ENCODE measurements at places on chromosomes 16 and 17. TPM values are rescaled to one million over a fixed set of nuclear protein-coding genes. Genes with fewer than 3 reads are reported as not detected.
A peak's percentile ranks its signal among the peaks of the same experiment; 100 is the strongest.

DNA sequence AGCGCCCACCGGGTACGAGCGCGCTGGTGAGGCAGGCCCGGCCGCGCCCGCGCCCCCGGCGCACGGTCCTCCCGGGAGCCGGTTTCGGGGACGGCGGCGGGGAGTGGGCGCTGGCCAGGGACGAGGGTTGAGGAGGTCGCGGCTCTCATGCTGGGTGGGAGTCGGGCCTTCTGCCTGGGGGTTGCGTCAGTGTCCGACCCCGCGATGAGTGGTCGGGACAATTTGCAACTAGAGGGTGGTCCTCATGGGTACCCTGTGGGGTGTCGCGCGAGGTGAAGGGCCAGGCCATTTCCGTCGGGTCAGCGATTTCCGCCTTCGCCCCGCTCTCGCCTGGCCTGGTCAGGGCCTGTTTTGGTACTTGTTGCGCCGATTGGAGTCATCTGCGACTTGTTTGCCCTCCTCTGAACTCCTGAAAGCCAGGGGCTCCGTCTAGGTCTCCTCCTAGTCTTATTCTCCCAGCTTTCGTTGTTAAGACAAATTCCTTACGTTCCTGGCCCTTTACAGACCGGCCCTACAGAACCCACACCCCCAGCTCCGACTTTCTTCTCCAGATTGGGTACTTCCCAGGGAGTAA is 14.9 kb downstream of the NAA60 start:
- DNase-seq = no peak

DNA sequence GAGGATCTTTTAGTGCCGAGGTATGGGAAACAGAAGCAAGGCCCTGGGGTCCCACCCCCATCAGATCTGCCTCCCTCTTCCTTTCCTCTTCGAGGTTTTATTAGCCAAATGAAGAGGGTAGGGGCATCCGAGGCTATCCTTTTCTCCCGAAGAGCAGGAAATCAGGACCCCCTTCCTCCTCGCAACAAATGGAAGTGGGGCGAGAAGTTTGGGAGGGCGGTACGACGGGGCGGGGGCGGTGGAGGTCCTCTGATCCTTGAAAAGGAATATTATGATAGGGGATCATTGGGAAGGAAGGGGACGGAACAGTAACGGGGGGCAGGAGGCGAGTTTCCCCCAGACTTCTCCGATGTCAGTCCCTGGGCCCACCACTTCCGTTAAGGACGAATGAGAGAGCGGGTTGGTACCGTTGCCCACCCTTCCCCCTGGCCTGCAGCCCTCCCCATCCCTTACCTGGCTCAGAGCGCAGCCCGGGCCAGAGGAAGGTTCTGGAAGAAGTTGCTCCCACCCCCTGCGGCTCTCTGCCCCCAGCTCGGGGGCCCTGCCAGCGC is 309 bp downstream of the FOXJ1 start:
- DNase-seq = no peak

DNA sequence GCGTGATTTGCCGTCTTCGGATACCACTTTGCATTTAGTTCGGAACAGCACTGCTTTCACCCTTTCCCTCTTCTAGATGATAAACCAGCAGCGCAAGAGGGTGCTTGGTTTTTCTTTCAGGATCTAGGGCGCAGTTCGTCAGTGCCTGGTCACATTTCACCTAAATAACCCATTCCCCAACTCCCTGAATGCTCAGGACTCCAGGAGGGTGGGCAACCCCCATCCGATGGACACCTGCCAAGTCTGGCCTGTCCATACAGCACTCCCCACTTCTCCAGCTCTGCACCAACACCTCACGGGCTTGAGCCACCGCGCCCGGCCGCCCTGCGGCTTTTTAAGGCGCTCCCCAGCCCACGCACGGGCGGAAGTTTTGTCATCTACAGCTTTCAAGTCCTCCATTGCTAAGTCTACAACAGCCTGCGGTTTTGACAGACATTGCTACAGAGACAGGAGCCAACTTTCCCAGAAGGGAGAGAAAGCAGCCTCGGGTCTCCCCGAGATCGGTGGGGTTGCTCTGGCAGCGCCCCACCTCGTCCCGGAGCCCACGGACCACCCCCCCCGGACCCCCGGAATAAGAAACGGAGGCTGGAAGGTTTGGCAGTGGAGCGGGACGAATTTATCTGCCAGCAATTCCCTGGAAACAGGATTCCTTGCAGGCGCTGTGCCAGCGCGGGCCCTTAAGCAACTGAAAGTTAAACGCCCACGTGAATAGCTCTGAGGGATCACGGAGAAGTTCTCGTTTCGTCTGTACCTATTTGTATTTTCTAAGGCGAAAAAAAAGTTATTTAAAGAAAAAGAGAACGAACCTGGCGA is 38.6 kb upstream of the SLFN13 start:
- peak; percentile 87 for DNase-seq

DNA sequence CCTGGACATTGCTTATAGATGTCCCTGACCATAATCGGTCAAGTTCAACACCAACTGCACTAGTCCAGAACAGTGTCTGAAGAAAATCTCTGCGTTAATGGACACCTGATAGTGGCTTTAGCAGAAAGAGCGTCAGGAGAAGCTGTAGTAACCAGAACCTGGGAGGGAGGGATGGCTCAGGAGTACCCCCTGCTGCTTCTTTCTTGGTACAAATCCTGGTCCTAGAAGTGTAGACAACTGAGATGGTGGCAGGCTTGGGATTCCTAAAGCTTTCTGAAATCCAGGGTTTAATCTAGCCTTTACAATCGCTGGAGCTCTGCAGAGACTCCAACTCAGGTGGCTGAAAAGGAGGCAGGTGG is 5.4 kb downstream of the MAP3K14 start:
- no peak for DNase-seq

- no peak for DNase-seq
These were observed 15.0 kb downstream of the TRPV1 start for GRCh38 chr17:3594051-3594800.

GRCh38 chr17:31391496-31391949 is at the start of gene RAB11FIP4:
Gene RAB11FIP4, plus strand, starts transcription at chr17:31391675. Its CDS starts 178 bp downstream, at chr17:31391853.
- DNase-seq = peak; percentile 33

DNA sequence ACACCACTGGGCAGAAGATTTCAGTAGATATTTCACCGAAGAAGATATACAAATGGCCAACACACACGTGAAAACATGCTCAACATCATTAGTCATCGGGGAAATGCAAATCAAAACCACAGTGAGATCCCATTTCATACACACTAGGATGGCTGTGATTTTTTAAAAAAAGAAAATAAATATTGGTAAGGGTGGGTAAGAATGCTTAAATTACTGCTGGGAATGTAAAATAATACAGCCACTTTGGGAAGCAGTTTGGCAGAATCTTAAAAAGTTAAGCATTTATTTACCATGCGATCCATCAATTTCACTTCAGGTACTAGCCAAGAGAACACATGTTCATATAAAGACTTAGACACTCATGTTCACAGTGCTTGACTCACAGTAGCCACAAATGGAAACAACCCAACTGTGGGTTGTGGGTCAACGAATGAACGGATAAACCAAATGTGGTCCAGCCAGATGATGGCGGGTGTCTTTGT is 6.5 kb upstream of the C16orf74 start:
- DNase-seq = no peak

DNA sequence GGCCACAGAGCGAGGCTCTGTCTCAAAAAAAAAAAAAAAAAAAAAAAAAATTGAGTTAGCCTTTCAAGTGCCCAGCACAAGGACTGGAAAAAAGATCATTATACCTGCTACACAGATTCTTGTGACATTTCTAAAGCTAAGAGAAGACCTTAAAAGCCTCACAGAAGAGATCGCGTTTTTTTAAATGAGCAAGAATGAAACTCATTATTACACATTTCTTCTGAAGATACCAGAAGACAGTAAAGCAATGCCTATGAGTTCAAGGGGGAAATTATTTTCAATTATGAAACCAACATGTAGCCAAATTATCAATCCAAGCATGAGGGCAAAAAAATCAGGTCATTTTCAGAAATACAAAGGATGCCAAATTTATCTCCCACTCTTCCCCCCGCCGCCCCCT is 56.8 kb downstream of the MED13 start:
- DNase-seq = no peak

DNA sequence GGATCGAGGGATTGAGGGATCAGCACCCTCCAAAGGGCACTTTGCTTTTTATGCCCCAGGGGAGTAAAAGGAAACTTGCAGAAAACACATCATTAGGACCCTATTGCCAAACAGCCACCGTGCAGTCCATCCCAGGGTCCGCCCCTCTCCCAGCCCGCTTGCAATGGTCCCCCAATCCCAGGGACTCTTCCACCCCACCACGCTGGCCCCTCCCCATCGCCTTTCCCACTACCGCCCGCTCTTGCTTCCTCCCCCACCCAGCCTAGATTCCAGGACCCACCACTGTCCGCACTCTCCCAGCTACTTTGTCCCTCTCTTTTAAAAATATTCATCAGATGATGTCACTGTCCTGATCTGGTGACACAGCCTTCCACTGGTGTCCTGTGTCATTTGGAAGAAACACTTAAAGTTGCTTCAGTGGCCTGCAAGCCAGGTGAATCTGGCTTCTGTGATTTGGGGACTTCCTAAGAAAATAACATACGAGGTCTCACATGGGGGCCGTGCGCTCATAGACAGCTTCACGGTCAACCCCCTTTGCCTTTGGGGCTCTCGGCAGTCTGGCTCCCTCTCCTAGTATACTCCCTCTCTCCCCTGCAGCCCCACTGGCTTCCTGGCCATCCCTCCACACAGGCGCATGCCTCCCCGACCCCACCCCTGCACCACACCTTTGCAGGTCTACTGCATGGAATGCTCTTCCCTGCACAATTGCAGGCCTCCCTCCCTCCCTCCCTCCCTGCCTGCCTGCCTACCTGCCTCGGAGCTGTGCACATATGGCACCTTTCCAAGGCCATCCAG is 127.9 kb downstream of the RBFOX3 start:
- no peak for DNase-seq

DNA sequence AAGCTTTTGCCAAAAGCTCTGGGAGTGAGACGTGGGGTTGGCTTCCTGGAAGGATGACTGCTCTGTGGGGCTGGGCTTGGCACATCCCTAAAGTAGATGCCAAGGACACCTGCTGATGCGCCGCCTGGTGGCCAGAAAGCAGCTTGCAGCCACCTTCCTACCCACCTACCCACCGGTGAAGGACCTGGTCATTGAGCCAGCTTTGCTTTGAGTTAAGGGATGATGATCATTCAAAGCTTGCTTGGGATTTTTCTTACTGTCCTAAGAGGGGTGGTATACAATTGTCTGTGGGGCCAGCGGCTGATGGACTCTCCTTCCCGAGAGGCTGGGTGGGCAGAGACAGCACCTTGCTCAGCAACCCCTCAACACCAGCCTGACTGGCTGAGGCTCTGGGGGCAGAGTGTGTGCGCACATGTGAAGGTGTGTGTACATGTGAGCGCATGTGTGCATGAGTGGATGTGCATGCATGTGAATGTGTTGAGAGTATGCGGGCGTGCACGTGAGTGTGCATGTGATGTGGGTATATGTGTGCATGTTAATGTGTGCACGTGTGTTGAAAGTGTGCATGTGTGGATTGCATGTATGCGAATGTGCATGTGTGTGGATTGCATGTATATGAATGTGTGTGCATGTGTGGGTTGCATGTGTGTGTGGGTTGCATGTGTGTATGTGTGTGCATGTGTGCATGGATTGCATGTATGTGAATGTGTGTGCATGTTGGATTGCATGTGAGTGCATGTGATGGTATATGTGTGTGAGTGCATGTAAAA is 18.6 kb downstream of the C1QTNF1 start:
- DNase-seq = peak; percentile 58

DNA sequence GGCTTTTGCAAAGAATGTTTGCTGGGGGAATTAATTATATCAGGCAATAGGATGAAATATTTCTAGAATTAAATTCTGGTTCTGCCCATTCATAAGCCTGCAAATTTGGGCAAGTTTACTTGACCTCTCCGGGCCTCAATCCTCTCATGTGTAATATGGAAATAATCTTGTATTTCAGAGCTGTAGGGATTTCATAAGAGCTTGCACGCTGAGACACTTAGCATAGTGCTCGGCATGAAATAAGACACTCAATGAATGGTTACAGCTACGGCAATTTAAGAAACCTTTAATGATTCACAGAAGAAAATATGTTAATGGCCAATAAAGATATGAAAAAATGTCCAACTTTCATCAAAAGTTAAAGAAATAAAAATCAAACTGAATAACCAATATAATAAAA is 40.6 kb upstream of the PITPNM3 start:
- no peak for DNase-seq

DNA sequence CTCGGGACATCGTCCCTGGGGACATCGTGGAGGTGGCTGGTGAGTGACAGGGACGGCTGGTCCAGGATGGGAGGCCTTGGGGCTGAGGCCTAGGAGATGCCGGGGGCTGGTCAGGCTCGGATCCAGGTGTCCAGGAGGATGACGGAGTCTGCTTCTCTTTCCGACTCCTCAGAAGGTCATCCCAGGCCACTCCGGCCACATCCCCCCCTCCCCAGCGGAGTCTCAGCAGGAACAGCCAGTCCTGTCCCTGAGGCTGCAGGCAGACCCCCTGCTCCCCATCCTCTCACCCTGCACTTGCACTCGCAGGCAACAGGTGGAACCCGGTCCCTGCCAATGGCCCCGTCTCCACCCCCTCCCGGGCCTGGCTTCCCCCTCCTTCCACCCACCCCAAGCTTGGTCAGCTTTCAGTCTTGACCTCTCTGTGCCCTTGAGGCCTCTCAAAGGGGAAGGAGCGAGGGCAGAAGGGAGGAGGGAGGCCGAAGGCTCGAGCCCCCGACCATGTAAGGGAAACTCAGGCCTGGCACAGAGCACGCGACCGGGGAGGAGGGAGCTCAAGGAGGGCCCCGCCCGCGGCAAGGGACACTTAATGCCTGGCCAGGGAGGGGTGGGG is 4.4 kb downstream of the ATP2A1 start:
- DNase-seq = no peak

DNA sequence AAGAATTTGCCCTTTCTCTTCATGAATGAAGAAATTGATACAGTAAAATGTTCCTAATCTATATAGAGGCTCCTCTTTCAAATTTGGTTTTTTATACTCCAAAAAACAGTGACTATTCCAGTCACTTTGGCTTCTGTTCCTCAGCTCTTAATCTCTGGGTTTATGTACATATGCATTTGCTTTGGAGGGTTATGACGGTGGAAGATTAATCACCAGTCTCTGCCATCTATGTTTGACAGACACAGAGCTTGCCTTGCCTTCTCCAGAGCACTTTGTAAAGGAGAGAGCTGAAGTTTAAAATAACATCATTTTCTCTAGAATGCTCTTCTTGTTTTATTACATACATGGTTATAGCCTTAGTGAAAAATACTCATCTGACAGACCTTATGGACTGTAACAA is 99.3 kb downstream of the NLK start:
- no peak for DNase-seq

DNA sequence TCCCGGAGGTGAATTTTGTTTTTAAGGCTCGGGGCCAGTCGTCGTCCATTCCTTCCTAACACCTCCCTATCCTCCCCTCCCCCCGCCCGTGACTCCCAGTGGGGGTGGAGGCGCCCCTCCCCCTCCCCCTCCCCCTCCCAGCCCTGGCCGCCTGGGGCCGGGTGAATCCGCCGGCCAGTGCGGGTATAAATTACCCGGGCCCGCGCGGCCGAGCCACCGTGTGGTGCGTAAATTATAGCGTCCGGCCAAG is 2.0 kb upstream of the GSE1 start:
- DNase-seq = no peak

The LDHD gene
- not detected for total RNA-seq

The BAHCC1 gene
- 0.25 TPM for total RNA-seq

The WIPI1 gene
- 8.9 TPM for total RNA-seq

The SPATA22 gene
- total RNA-seq = not detected

The SDR42E2 gene
- total RNA-seq = not detected
